SK-MEL-5 (cell line): ENCODE measurements at places on chromosomes 12 and 14. TPM values are rescaled to one million over a fixed set of nuclear protein-coding genes. Genes with fewer than 3 reads are reported as not detected.
A peak's percentile ranks its signal among the peaks of the same experiment; 100 is the strongest.

The FOXG1 gene
- total RNA-seq: not detected in 2 replicates

The FOXA1 gene
- 0.05 TPM in 1 of 2 replicates, not detected in the other for total RNA-seq

The DPPA3 gene
- total RNA-seq: not detected in 2 replicates

The SSTR1 gene
- not detected in 2 replicates for total RNA-seq

The LHX5 gene
- total RNA-seq: 0.03 TPM in 1 of 2 replicates, not detected in the other

- no peak for DNase-seq
These were observed 89.3 kb downstream of the GARIN6 start for GRCh38 chr12:99736760-99737269.

- DNase-seq: peak; percentile 52
These were observed 5.0 kb upstream of the MMP19 start for GRCh38 chr12:55847603-55848291.

DNA sequence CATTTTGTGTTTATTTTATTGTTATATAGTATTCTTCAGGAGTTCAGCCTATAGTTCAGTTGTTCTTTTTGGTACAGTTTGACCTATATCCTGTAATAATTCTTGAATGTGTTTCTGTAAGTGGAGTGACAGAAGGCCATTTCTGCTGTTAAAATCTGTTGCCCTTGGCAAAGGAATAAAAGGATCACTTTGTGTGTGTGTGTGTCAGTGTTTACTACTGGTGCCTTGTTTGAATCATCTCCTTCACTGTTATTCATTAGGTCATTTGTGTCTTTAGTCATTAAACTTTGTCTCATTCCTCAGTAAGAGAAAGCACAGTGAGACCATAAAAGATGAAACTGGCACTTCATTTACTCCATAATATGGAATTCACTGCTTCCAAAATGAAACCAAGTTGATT is 130.7 kb downstream of the TMTC2 start:
- peak; percentile 90 for DNase-seq

GRCh38 chr12:109804820-109805761 is 28.1 kb downstream of the TRPV4 start:
- peak; percentile 59 for DNase-seq

- DNase-seq: no peak
These were observed 171.7 kb upstream of the RTL1 start for GRCh38 chr14:101075025-101075800.

GRCh38 chr12:24487606-24488005 is 461.3 kb downstream of the BCAT1 start:
- no peak for DNase-seq

DNA sequence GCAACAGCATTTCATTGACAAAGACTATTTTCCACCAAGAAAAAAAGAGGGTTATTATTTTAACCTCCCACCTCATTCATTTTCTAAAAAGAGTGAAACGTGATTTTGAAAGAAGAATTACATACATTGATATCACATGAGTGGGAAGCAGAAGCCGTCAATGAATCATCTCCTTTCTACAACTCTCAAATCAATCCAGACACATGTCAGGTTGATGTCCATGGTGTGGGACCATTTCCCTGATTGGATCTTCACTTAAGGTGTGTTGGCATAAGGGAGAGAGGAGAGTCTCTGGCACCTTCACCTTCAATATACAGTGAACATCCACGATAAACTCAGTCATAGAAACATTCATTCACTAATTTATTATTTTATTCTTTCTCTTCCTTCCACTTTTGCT is 1095.1 kb downstream of the BCL11B start:
- no peak for DNase-seq

DNA sequence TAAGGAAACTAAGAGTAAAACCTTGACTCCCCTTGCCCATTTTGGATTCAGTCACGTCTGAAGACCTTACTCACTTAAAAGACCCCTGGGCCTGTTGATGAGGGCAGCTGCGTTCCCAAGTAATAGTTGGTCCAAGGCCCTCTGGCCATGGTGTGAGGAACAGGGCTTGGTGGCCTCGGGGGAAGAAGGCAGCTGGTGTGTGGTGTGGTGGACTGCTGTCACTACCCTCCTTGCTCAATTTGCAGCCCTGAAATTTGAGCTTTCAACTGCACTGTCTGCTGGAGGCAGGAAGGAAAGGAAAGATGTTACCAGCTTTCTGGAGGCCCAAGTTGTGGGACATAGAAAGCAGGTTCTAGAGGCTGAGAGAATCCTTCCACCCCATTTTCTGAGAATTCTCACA is 128.2 kb downstream of the SLC38A6 start:
- DNase-seq: no peak

GRCh38 chr14:81567302-81567701 is 33.6 kb upstream of the SEL1L start:
- DNase-seq: no peak

DNA sequence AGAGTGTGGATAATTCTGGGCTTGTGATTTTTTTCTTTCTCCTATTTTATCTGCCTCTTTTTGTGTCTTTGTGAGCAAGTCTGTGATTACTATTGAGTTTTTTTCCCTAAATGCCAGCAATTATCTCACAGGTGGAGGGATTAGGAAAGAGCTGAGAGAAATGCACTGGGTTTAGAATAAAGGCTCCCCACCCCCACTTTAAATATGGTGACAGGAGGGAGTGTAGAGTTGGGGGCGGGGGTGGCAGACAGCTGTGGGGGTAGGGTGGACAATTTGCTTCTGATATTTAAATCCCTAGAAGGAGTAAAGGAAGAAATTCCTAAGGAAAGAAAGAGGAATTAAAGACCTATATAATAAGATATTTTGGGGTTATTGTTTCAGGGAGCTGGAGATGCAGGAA is 145.9 kb downstream of the NRXN3 start:
- no peak for DNase-seq
